ENCODE measurements at places on chromosomes 13 and 19. TPM values are rescaled to one million over a fixed set of nuclear protein-coding genes. Genes with fewer than 3 reads are reported as not detected.
A peak's percentile ranks its signal among the peaks of the same experiment; 100 is the strongest.

- peak; percentile 46 for DNase-seq
These were observed 10.8 kb downstream of the F2RL3 start for GRCh38 chr19:16899566-16900075.

DNA sequence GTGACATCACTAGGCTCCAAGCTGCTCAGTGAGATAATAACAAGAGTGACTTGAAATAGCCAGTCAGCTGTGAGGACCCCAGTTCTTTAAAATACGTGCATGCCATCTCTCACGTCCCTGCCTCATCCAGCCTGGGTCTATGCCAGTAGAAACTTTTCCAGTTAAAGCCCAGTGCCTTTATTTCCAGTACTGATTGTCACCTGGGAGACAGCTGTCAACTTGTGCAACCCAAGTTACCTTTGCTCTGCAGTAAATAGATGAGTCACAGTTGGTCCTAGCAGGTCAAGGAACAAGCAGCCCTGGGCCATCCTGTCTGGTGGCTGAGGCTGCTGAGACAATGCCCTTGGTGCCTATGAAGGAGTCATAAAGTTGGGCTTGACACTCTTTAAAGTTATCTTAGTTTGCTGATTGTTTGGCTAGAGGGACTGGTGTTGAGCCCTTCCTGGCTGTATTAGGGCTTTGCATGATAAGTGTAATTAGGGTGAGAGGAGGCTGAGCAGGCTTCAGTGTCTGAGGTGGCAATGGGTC is 228.7 kb downstream of the LACC1 start:
- peak; percentile 72 for DNase-seq

The PCP2 gene
- polyA plus RNA-seq = 3.7 TPM

GRCh38 chr13:94860981-94861407 is 148.6 kb upstream of the SOX21 start:
- peak; percentile 22 for DNase-seq

The ESD gene
- polyA plus RNA-seq = 86.9 TPM

- DNase-seq = no peak
These were observed 85.4 kb downstream of the SLC7A1 start for GRCh38 chr13:29509999-29510589.

The ITGBL1 gene
- 0.61 TPM for polyA plus RNA-seq

- no peak for DNase-seq
These were observed 49.9 kb downstream of the N4BP2L1 start for GRCh38 chr13:32378012-32378411.

The DZIP1 gene
- 4.7 TPM for polyA plus RNA-seq

DNA sequence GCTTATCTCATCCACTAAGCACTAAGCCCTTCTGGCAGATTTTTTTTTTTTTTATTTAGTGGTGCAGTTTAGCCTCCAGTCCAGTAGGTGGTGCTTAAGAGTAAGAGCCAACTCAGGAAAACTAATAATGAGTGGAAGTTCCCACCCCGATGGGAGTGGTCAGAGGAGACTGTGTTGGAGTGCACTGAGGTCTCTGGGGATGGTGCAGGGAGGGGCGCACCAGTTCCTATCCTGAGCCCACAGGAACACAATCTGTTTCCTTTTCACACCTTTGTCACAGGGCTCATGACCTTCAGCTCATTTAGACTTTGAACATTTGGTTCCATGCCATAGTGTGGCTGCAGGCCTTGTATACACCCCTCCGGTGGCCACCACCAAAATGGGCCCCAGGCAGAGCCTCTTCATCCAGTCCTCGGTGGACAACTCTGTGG is 367.4 kb downstream of the SPRY2 start:
- peak; percentile 36 for DNase-seq

DNA sequence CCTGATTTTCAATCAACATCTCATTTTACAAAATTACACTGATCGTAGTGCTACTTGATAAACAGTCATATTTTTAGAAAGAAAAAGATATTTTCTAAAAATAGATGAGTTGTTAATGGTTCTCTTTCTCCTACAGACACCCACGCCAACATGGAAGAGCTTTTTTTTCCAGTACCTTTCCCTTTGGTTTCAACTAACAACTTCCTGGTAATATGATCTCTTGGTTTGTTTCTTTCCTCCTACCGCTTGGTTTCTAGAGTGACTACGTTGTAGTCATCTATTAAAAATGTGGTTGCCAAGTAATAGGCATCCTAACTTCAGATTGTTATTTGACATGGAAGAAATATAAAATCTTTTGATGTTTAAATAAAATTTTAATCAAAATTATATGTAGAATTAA is 189.0 kb downstream of the LACC1 start:
- no peak for DNase-seq

- no peak for DNase-seq
These were observed 81.2 kb upstream of the ABCC4 start for GRCh38 chr13:95382411-95382810.

GRCh38 chr13:35675651-35676050 is 199.2 kb upstream of the MAB21L1 start:
- no peak for DNase-seq

The MCEMP1 gene
- polyA plus RNA-seq = 1.2 TPM

- DNase-seq = no peak
These were observed 22.0 kb upstream of the BCL3 start for GRCh38 chr19:44726465-44726864.

The SMIM44 gene
- not detected for polyA plus RNA-seq

The TNFSF13B gene
- polyA plus RNA-seq = 2.8 TPM

The RNF225 gene
- polyA plus RNA-seq = not detected

DNA sequence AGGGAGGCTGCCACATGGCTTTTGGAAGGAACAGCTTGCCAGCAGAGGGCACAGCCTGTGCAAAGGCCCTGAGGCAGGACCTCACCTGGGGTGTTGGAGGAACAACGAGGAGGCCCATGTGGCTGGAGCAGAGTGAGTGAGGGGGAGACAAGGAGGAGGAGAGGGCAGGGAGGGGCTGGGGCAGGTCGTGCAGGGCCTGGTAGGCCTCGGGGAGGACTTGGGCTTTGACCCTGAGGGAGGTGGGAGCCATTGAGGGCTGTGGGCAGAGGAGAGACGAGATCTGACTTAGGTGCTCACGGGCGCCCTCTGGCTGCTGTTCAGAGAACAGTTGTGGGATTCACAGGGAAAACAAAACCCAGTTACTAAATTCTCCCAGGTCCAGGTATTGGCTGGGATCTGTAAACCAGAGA is 25.2 kb downstream of the ZNRF4 start:
- DNase-seq = peak; percentile 36

DNA sequence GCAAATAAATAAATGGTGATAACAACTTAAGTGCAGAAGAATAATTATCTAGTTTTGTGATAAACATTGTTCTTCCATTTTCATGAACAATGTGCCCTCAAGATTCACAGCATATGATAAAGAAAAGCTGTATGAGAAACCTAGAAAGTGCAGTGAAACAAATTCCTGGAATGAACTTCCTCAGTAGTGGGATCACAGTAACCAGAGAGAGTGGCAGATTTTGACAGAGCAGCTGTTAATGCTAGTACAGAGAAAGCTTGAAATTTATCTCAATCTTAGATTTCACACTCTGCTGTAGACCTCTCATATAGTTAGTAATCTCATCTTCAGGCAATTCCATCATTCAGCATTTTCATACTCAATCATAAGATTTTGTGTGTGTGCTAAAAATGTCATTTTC is 664.9 kb downstream of the PCDH9 start:
- DNase-seq = no peak

DNA sequence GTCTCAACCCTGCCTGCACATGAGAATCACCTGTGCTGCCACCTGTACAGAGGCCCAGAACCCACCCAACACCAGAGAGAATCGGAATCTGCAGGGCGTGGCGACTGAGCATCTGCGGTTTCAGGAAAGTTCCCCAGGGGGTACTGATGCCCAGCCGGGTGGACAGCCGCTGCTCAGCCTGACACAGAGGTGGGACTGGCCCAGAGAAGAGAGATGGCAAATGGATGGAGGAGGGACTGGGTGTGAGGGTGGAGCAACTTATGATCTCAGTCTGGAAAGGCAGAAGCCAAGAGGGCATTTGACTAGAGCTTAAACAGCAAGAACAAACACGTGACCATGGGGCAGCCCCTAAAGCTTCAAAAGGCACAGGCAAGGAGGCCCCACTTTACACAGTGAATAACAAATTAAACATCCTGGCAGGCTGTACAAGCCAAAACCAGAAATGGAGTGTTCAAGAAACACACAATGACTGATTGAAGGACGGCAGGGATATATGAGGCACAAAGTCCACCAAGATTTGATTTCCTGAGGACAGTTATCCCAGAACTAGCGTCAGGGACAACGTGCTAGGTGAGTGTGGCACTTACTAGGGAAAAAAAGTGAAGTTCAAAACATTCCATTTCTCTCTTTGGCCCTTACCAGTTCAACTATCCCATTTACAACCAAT is 3.1 kb downstream of the RANBP3 start:
- peak; percentile 87 for DNase-seq

The TMPRSS9 gene
- polyA plus RNA-seq = not detected

- no peak for DNase-seq
These were observed 279.7 kb downstream of the FGF14 start for GRCh38 chr13:102122147-102122546.

- no peak for DNase-seq
These were observed 6.5 kb downstream of the CEBPA start for GRCh38 chr19:33295621-33296487.

GRCh38 chr13:57673197-57673596 is 41.7 kb downstream of the PCDH17 start:
- no peak for DNase-seq

- DNase-seq = no peak
These were observed 30.8 kb downstream of the WTIP start for GRCh38 chr19:34512254-34512822.
